ENCODE measurements at places on chromosomes 2 and 18.

GRCh38 chr2:3301001-3301400, 76.6 kb downstream of the EIPR1 start:
- DNase-seq, result no peak

DNA sequence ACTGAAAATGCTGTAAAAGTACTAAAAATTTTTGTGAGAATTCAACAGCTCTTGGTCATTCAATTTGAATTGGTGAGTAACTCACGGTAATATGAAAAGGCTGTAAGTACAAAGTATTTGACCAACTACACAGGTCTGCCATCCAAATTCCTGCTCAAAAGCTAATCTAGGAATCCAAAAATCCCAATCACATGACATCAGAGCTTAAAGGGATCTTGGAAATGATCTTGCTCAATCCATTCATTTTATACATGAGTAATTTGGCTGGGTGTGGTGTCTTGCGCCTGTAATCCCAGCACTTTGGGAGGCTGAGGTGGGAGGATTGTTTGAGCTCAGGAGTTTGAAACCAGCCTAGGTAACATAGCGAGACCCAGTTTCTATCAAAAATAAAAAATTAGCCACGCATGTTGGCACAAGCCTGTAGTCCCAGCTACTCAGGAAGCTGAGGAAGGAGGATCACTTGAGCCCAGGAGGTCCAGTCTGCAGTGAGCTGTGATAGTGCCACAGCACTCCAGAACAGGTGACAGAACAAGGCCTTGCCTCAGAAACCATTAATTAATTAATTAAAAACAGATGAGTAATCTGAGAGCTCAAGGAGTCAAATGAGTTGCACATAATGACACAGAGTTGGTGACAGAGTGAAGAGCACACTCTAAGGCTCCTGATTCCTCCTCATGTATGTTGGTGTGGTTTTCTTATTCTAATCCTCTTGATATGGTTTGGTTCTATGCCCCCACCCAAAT, 19.8 kb downstream of the SPIRE1 start:
- no peak for DNase-seq

GRCh38 chr2:32835148-32835547, 111.6 kb upstream of the LTBP1 start:
- no peak for DNase-seq

GRCh38 chr2:39849064-39849463, 70.0 kb upstream of the THUMPD2 start:
- DNase-seq, result no peak

GRCh38 chr2:188845692-188846091, 128.5 kb upstream of the COL3A1 start:
- DNase-seq, result no peak

Data from natural killer cell treated with Interleukin-12 subunit alpha and Interleukin-12 subunit beta and Interleukin-15 and Interleukin-18, amount 100 ng/mL, for 72 hours (primary cell).